ENCODE measurements at places on chromosomes 3 and 15.

DNA sequence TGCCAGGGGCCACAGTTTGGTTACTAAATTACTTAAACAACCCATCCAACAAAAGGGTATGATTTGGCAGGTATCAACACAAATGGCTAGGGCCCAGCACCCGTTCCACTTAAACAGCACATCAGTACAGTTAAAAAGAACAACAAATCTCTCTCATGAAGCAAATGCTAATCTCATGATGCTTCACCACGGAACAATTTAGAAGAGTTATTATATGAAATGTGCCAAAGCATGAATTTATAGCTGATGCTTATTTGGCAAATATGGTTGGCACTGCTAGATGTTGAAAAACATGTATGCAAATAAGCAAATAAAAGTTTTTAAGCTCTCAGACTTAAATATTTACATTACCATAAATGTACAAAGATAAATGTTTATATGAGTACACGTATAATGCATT, 2.3 kb downstream of the PEAK1 start:
- DNase-seq: peak; percentile 62

DNA sequence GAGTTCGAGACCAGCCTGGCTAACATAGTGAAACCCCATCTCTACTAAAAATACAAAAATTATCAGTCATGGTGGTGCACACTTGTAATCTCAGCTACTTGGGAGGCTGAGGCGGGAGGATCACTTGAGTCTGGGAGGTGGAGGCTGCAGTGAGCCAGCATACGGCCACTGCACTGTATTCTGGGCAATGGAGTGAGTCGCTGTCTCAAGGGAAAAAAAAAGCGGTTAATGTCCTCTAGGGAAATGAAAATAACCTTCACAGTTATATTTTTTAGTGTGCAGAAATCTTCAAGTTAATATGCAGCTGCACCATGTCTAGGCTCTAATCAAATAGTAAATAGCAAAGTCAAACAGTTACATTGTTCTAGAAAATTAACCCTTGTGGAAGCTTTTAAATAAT, 14.8 kb downstream of the CEP19 start:
- no peak for DNase-seq

GRCh38 chr15:60485365-60486055, 6.6 kb upstream of the ICE2 start:
- no peak for DNase-seq

GRCh38 chr3:77304700-77305021, 264.8 kb downstream of the ROBO2 start:
- no peak for DNase-seq

All from lung (tissue), 17 donors.